ENCODE measurements at places on chromosomes 11 and 22.

DNA sequence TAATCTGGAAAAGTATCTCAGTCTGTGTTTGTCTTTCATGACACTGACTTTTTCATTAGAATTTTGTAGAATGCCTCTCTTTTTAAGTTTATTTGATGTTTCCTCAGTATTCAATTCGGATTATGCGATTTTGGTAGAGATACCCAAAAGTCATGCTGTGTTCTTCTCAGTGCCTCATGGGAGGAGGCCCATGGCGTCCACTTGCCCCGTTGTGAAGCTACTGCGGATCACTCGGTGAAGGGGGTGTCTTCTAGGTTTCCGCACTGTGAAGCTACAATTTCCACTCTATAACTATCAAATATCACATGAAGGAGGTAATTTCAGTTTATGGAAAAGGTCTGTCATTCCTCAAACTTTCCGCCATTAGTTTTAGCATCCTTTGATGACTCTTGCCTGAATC, 794.0 kb downstream of the TBC1D22A start:
- no peak for DNase-seq

- no peak for DNase-seq
Measured at GRCh38 chr22:17925431-17925841, 98.9 kb downstream of the MICAL3 start.

- no peak for DNase-seq
Measured at GRCh38 chr11:11075515-11076171, 217.8 kb upstream of the ZBED5 start.

DNA sequence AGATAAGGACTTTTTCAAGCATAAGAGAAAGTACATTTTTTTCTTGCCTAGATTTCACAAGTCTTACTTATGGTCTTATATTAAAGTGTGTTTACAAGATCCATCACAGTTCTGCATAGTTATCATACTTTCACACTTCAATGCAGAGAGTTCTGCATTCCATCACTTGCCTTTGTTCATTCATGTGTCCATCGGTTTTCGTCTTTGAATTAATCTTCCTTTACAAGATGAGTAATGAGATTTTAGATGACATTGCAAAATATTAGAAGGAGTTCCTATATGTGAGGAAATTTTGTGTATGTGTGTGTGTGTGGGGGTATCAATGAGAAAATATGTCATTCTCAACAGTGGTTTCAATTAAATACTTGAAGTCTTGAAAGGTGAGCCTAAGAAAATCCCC, 98.1 kb upstream of the GUCY1A2 start:
- no peak for DNase-seq

DNA sequence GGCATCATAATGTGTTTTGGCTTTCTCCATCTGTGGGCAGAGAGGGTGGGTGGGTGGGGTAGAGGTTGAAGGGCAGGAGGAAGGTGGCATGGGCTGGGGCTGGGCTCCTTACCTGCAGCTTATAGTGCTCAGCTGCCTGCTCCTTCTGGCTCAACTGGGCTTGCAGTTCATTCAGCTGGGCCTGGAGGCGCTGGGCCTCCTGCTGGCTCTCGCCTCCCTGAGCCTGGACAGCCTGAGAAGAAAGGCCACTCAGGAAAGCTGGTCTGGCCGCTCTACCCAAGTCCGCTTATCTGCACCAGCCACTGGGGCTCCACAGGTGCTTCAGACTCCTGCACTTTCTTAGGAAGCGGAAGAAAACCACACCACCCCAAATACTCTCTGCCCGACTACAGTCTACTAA, 10.4 kb downstream of the IL18BP start:
- peak; percentile 56 for DNase-seq

DNA sequence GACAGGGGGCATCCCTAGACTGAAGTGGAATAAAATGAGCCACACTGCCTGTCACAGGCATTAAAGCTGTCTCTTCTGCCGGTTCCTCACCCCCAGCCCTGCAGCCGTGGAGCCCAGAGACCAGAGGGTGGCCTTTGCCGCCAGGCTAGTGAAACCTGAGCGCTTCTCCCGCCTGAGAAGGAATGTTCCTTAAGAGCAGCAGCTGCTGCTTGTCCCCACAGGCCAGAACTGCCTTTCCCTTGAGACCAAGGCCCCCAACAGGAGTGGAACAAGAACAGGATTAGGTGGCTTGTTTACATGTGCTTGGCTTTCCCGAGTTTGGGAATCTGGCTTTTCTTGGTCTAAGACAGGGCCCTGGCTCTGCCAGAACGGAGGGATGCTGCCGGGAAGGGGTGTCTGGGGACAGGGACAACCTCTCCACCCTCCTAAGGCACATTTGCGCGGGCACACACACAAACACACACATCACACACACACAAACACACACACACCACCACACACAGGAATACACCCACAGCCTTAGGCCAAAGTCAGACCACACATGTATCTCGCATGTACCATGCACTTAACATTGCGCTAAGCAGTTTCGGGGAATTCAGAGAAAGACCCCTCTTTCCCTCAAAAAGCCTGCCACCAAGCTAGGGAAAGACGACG, 91.8 kb downstream of the FEZ1 start:
- no peak for DNase-seq

GRCh38 chr11:118533769-118534729, 3.1 kb downstream of the TMEM25 start:
- no peak for DNase-seq

- DNase-seq: no peak
Measured at GRCh38 chr22:37186228-37186996, 1.6 kb downstream of the C1QTNF6 start.

DNA sequence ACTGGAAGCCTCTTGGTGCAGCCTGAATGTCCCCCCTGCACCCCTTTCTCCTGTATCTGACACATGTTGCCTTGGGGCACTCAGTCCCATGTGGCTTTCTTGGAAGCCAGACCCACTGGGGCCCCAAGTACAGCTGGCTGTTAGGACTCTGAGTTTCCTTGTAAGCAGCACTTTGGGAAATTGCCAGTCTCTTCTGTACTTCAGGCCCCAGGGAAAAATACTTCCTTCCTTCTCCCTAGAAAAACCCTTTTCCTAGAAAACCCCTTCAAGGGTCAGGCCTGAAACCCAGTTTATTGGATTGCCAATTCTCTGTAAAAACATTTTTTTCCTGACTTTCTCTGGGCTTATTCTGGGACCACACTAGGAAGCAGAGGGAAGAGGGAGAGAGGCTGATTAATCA, 360.3 kb downstream of the TENM4 start:
- no peak for DNase-seq

- DNase-seq: no peak
Measured at GRCh38 chr11:128190312-128190711, 397.0 kb downstream of the ETS1 start.

DNA sequence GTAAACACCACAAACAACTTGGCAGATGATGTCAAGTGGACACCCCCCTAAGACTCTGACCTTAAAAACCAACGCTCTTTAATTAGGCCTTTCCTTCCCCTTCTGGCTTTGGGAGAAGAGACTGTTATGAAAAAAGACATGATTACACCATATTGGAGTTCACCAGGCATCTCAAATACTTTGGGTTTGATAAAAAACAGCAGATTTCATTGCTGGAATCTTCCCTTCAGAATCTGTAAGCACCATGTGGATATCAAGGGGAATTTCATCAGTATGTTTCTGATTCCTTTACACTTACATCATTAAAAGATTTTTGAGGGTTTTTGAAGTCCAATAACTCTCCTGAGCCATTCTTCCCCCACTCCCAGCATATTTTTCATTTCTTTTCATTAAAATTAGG, 85.6 kb downstream of the KIRREL3 start:
- no peak for DNase-seq

DNA sequence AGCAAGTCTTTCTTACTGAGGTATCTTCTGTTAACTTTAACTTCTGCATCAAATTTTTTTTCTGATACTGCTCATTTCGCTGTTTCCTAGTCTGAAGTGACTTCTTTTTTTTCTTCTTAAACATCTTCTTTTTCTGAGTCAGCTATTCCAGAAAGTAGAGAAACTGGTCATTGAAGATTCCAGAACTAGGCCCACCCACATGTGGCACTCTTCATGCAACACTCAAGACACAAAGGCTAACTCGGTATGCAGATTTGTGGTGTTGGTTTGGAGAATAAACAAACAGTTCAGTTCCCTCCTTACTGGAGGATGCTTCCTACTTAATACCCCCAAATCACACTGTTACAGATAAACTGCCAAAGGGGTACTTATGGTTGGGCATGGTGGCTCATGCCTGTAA, 25.2 kb upstream of the MTCH2 start:
- no peak for DNase-seq
